ENCODE measurements at places on chromosomes 6 and 20.

DNA sequence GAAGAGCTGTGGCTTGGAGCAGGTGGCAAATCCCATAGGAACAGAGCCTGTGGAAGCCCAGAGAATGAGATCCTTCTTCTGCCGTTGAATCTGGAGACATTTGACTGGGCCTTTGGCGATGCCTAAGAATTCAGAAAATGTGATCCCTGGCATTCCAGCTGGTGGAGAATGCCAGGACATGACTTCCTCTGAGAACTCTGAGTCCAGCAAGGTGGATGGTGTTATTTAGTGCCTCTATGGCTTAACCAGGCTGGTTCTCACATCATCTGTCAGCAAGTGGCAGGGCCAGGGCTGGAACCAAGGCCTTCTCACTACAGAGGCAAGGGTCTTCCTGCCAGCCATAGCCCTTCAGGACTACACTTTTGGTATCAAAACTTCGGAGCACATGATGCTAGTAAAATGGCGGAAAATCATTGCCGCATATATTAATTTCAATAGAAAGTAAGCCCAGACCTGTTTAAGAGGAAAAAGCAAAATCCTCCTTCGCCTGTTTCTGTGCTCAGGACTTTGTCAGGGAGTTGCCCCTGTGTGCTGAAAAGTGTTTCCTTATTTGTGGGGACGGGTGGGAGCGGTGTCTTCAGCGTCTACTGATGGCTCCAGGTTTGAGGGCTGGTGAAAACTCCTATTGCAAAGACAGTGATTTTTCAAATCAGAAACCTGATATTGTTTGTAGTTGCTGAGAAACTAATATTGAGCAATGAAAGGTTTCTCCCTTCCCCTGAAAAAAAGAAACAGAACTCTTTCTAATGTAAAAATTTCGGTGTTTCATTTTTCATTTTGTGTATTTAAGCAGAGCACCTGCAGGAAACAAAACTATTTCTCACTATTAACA is 23.9 kb downstream of the DUSP22 start:
- no peak for DNase-seq

DNA sequence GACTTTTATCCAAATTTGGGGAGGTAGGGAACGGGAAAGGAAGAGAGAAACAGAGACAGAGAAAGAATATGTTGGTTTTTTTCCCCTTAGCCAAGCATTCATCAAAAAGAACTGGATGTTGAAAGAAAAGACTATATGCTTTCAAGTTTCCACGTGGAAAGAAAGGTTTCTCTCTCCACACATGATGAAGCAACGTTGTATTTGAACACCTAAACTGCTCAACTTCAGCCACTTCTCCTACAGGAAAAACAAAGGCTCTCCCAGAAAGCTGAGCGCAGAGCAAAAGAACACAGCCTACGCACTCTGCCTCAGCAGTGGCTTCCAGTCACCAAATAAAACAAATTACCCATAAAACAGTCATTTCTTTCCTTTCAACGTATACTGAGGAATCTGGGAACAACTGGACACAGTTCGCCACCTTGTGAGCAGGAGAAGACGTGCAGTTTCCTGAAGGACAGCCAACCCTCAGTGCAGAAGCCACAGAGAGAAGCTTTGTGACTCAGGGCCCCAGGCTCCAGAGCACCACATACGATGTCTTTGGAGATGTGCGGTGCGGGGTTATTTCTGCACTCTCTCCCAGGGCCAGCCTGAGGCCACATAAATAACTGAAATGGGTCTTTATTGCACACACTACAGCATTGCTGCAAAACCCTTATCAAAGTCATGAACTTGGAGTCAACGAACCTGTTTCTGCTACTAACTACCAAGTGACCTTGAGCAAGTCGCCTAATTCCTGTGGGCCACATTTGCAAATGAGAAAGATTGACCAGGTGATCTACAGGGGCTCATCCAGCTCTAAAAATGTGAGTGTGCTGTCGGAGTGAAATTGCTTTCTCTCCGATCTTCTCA is 10.1 kb downstream of the IL17F start:
- peak; percentile 85 for DNase-seq

- no peak for DNase-seq
Measured at GRCh38 chr20:46599227-46599987, 49.0 kb upstream of the OCSTAMP start.

DNA sequence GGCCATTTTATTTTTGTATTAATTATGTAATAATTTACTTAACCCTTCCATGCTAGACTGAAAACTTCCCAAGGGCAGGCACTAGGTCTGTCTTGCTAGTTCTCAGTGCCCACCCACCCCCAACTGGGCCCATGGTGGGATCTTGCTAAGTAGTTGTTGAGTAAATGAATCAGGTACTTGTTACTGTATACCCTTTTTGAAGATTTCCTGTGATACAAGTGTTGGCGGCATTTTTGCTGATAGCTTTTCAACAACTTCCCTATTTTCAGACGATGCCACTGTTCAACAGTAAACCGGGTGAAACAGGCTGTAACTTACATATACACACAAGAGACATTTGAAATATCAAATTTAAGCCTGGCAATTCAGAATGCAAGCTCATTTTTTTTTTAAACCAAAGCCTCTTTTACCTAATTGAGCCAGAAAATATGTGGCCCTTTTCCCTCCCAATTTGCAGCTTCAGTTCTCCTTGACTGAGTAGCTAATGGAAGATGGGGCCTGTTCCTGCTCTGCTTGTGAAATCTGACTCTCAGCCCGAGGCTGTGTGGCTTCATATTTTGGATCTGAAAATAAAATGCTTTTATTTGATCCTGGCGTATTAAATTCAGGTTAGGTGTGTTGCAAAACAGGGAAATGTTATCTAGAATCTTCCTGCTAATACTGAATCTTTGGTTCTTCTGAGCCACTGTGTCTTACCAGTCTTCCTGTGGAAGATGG is 288.3 kb downstream of the NRN1 start:
- DNase-seq, result no peak

DNA sequence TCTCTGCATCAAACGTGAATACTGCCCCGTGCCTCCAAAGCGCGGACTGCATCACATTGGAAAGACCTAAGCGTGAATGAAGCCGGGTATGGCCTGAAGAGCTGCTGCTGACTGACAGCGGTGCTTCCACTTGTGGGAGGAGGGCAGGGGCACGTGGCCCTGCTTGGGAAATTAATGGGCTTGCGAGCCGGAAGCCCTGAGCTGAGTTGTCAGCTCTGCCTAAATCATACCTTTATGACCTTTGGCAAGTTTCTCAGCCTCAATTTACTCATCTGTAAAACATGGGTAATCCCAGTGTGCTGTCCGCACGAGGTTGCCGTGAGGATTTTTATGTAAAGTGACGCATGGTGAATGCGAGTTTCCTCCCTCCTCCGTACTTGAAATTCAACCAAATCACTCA is 67.0 kb upstream of the FOXQ1 start:
- DNase-seq, result no peak
